ENCODE measurements at places on chromosomes 7 and 10.
A peak's percentile ranks its signal among the peaks of the same experiment; 100 is the strongest.

DNA sequence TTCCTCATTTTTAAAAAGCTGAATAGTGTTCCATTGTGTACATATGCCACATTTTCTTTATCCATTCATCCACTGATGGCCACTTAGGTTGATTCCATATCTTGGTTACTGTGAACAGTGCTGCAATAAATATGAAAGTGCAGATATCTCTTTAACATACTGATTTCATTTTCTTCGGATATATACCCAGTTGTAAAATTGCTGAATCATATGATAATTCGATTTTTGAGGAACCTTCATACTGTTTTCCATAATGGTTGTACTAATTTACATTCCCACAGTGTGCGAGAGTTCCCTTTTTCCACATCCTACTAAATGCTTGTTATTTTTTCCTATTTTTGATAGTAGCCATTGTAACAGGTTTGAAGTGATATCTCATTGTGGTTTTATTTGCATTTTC lies 263.2 kb downstream of the STK31 start:
- no peak for DNase-seq

- DNase-seq: no peak
These were observed 48.4 kb downstream of the PRR15 start for GRCh38 chr7:29611941-29612544.

DNA sequence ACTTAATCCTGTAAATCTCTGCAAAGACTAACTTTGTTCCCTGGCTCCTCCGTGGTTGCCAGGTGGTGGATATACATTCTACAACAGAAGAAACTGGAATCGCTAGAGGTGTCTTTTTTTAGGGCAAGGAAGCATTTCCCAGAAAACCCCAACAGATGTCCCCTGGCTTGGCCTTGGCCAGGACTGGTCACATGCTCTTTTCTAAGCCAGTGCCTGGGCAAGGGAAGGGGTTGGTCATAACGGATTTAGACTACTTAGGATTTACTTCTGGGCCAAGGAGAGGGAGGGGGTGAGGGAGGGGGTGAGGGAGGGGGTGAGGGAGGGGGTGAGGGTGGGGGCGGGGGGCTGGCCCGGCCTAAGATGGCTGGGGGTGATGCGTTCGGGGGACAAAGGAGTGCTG lies 105.7 kb downstream of the SNX10 start:
- DNase-seq: no peak

- no peak for DNase-seq
These were observed 65.9 kb downstream of the ALOX5 start for GRCh38 chr10:45439873-45440272.

DNA sequence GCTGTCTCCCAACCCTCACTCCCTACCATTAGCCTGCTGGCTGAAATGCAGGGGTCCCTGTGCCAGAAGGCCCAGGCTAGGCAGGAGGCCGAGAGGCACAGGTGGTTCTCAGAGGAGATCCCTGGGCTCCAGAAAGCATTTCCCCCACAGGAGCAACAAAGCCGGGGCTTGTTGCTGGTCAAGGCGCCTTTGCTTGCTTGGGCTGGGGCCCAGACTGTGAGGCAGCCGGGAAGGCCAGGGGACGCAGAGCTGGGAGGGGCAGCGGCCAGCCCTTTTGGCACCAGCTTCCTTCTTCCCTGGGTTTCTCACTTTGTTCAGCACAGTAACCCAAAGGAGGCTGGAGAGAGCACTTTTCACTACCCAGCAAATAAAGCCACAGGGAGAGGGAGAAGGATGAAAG lies 48.6 kb downstream of the FBXW4 start:
- DNase-seq: no peak

DNA sequence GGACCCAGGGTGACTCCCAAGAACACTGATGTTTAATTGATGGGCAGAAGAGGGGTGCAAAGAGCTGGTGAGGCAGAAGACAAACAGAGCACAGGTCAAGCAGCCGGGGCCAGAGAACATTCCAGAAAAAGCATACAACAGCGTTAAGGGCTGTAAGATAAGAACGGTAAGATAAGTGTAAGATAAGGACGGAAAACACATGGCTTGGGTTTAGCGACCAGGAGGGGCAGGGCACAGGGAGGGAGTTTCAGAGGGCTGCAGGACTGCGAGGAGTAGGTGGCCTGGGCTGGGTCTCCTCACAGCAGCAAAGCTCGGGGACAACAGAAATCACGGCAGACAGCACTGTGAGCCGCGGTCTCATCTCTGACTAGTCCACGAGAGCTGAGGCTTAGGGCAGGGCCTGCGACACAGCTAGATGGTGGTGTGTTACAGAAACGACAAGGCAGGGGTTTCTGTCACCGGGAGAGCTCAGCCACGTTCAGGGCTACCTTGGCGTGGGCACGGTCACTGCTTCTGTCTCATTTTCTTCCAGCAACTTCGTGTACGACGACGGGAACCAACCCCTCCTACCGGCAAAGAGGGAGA lies 24.6 kb downstream of the BRI3 start:
- DNase-seq: no peak

DNA sequence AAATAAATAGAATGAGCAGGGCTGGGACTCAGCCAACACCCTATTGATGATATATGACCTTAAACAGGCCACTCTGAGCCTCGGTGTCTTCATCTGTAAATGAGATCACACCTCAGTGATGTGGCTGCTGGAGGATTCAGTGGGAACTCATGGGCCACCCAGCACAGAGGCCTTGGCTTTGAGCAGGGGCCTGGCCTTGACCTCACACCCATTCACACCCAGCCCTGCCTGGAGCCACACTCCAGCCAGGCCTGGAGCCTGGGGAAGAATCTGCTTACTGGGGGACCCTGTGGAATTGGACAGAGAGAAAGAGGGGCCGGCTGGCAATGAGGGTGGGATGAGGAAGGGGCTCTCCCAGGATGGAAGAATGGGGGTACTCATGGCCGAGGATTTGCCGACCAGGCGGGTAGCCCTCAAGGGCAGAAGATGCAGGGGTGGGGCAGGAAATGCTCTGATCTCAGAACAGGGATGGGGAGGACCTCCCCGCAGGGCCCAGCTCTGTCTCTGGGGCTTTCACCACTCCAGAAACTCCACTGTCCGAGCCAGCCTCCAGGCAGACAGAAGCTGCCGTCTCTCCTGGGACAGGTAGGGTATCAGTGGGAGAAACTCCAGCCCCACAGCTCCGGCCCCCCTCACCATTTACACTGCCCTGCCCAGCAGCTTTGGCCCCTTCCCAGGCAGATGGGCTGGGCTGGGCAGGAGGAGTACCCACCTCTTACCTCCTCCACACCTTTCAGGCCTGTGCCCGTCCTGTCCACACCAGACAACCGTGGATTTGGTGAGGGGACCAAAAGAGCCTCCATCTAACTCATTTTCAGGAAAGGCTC lies 81.9 kb downstream of the RGS10 start:
- no peak for DNase-seq

DNA sequence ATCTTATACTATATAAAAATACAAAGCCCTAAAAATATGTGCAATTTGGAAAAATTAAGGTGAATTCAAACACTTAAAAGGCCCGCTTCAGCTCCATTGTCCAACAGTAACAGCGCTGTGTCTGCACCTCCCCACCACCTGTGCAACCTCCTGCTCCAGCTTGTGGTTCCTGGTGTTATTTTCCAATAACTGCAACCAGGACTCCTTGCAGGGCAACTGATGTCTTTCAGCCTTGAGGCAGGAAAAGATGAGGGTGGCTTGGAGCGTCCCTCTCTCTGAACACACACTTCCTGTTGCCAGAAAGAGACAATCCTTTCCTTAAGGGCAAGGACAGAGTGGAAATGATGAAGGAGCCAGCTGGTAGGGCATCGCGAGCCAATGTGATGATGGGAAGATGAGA lies 336.0 kb downstream of the GLRX3 start:
- DNase-seq: no peak

DNA sequence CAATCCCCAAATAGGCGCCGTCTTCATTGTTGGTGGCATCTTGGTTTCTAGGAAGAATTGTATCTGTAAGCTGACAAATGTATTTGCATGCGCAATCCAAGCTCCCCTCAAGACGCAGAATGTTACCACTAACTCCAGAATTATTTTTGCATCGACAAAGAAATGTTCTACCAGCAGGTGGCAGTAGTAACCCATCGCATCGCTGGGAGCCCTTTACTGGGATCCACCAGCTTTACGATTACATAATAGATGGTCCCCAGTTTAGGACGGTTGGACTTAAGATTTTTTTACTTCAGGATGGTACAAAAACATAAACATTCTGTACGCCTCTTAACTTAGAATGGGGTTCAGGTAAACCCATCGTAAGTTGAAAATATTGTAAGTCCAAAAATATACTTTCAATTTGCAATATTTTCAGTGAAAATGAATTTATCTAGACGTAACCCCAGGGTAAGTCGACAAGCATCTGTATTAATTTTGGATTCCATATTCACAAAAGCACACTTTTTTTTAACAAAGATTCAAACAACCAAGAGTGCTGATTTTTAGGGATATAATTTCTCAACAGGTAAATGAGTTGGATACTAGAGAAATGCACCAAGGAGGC lies 114.0 kb upstream of the COBL start:
- DNase-seq: peak; percentile 9
